ENCODE measurements at places on chromosomes 7 and 10. TPM values are rescaled to one million over a fixed set of nuclear protein-coding genes. Genes with fewer than 3 reads are reported as not detected.

- no peaks in the 10 kb centered on the region for H3K4me1 ChIP-seq
- H3K36me3 ChIP-seq: no peaks in the 10 kb centered on the region
- H3K27me3 ChIP-seq: no peaks in the 10 kb centered on the region
- H3K27ac ChIP-seq: no peak overlapping the region
- no peak for DNase-seq
These were observed 91.2 kb upstream of the AHR start for GRCh38 chr7:17207220-17207619.

GRCh38 chr10:76543655-76544054 is 1094.0 kb downstream of the KCNMA1 start:
- no peaks in the 10 kb centered on the region for H3K36me3 ChIP-seq
- H3K27ac ChIP-seq: no peak overlapping the region
- H3K4me1 ChIP-seq: no peaks in the 10 kb centered on the region
- no peak overlapping the region for H3K4me3 ChIP-seq

DNA sequence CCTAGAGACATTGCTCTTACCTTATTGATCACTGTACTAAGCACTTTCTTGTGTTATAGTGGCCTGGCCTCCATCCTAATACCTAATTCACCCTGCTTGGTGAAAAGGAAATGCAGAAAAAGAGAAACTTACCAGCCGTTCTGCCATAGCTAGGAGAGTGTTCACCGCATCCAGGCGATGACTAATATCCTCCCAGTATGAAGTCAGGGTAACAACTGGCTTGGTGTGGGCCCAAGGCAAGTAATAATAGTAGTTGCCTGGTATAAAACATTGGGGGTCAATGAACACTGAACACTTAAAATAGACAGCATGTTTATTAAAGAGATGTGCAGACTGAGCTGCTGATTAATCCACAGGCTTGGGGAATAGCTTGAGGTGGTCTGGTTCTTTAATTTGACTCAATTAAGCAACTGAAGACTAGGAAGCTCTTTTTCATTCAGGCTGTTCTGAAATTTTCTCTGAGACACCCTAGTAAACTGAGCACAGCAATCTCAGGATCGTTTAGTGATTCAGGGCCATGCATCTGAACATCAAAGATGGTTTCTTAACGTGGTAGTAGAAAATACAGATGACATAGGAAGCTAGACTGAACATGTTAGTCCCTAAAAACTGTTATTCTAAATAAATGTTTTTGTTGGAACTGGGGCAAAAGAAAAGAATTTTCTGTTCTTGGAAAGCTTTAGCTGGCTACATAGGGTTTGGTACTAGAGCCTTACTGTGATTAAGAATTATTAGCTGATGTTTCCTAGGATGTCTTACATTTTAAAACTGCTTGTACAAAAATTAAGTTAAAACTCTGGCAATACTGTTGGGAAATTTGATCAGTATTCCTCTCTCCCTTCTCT is 102.2 kb downstream of the MYOF start:
- H3K36me3 ChIP-seq: no peaks in the 10 kb centered on the region
- H3K4me1 ChIP-seq: no peaks in the 10 kb centered on the region
- H3K4me3 ChIP-seq: no peak overlapping the region
- no peak for DNase-seq

DNA sequence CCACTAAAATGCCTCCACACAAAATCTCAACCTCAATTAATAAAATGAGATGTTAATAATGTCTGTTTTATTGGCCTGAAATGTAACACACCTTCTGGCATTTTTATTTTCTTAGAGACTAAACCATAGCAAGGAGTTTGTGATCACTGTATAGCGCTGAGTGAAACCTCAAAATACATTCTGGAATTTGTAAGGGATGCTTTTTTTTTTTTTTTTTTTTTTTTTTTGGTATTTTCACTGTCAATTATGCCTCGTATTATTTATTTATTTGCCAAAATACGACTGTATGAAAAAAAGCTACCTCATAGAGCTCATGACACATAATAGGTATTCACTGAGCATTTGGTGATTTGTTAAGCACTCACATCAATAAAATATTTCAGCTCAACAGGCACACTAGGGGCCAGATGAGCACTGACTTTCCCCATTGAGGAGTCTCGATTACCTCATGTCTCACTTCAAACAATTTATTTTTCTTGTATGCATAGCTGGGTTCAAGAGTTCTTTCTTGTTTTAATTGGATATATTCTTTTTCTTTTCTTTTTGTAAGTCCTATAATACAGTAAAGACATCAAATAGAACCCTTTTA is 36.5 kb downstream of the SEMA3C start:
- no peak for DNase-seq
- no peak overlapping the region for H3K27ac ChIP-seq
- no peaks in the 10 kb centered on the region for H3K36me3 ChIP-seq
- no peaks in the 10 kb centered on the region for H3K4me1 ChIP-seq

DNA sequence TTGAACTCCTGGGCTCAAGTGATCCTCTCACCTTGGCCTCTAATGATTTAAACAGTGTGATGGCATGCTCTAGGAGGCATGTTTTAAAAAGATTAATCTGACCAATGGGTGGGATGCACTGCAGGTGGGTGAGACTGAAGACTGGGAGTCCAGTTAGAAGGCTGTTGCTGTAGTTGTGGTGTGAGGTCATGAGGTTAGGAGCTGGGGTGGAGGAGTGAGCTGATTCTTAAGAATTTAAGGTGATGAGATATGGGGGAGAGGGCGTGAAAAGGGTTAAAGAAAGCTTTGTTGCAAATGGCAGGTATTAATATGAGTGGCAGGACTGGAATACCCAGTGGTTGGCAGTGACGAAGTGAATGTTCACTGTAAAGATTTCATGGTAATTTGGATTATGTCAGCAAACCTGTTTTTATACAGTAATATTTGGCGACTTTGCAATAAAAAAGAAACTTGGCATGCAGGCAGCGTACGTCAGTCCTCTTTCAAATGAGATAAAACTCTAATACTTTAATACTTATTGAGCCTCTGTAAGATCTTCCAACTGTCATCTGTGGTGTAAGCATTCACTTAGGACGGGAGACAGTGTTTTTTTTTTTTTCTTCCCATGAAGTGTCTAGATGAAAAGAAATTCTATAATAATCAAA is 72.8 kb upstream of the MTPN start:
- H3K4me3 ChIP-seq: no peak overlapping the region
- no peak overlapping the region for H3K27ac ChIP-seq
- DNase-seq: no peak
- H3K36me3 ChIP-seq: no peaks in the 10 kb centered on the region
- peaks cover 4% of the 10 kb centered on the region for H3K4me1 ChIP-seq

DNA sequence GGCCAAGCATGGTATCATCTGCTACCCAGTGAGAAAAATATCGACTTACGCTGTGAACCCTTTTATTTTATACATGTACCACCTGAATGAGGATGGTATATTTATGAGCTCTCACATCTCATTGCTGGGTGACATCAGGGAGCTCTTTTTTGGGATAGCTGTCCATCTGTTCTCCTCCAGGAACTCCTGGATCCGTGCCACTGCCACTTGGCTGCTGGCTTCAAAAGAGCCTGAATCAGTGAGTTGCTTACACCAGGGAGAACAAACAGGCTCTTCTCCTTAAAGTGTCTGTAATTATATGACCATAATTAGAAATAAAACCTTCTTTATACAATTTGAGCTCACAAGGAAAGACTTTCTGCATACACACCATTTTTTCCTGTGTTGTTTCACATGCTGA is 106.2 kb downstream of the KAT6B start:
- H3K27me3 ChIP-seq: peaks cover 2% of the 10 kb centered on the region
- no peak for DNase-seq
- H3K4me1 ChIP-seq: no peaks in the 10 kb centered on the region

DNA sequence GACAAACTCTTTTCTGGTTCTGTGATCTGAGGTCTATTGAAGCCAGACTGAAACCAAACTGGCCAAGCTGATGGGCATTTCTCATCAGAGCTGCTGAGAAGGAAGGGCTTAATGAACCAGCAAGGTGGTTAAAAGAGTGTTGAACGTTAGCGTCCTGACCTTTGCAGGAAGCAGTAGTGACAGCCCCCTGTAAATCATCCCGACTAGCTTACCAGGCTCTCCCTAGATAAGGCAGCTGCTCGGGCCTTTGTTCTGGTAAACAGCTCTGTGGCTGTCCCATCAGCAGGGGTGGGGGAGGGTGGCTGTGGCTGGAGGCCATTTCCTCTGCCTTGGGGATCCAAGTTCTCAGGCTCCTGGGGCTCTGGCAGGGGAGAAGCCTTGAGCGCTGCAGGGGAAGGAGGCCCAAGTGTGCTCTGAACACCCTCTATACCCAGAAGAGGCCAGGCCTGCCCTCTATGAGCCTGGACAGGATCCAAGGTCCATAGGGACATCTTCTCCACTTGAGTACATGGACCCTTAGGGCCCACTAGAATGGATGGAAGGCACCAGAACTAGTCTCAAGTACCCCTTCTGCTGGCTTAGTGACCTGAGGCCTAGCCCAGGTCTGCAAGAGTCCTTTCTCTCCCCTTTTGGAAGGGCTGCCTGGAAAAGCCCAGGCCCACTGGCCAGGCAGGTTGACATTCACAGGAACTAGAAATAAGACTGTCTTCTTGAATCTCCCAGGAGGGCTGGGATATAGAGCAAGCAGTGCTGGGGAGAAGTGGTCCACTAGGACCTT is 134.6 kb downstream of the ARHGAP22 start:
- H3K36me3 ChIP-seq: peaks cover 34% of the 10 kb centered on the region
- H3K4me1 ChIP-seq: peaks cover 69% of the 10 kb centered on the region
- peak; percentile 73 for DNase-seq
- H3K4me3 ChIP-seq: no peak overlapping the region

- H3K4me3 ChIP-seq: no peak overlapping the region
- H3K4me1 ChIP-seq: no peaks in the 10 kb centered on the region
- no peak for DNase-seq
- H3K27me3 ChIP-seq: peaks cover 5% of the 10 kb centered on the region
- H3K36me3 ChIP-seq: no peaks in the 10 kb centered on the region
These were observed 23.0 kb downstream of the MPP7 start for GRCh38 chr10:28279878-28280277.

DNA sequence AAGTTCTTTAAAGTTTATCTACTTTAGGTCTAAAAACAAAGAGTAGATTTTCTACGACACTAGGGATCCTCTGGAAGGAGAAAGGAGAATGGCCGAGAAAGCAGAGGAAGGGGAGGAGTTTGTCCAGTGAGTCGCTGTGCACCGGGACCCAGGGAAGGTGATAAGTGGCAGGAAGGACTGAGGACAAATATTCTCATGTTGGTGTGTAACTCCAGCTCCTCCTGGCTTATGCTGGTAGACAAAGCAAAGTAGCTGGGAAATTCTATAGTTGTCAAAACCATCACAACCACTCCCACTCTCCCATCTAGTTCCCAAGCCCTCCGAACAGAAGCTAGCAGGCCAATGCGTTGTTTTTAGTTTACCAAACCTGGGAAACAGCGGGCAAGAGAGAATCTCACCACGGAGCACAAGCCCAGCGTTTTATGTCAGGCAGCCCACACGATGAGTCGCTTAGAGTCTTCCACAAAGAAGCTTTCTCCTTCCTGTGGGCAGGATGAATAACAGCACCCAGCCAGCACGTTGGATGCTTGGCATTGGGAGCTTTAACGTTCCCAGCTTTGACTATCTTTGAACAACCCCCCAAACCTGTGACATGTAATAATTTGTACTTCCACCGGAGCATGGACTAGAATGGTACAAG is 32.9 kb upstream of the JCAD start:
- H3K27ac ChIP-seq: no peak overlapping the region
- H3K36me3 ChIP-seq: no peaks in the 10 kb centered on the region
- DNase-seq: no peak
- H3K4me3 ChIP-seq: no peak overlapping the region

DNA sequence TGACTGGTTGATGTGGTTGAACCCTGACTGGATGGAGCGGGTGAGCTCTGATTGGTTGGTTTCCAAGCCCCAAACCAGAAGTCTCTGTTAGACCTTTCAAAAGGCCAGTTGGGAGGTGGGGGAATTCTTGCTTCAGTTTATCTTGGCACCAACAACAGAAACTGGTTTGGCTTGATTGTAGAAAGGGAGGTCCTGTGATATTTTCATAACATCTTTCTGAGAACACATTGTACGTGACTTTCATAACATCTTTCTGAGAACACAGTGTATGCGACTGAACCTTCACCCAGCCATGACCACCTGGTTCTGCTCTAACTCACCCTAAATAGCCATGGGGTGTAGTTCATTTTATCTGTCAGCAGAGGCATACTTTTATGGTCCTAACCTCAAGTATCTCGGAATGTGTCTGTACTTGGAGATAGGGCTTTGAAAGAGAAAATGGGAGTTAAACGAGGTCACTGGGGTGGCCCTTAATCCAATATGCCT is 88.3 kb downstream of the GALNT17 start:
- H3K4me1 ChIP-seq: no peaks in the 10 kb centered on the region

- no peaks in the 10 kb centered on the region for H3K4me1 ChIP-seq
- H3K36me3 ChIP-seq: no peaks in the 10 kb centered on the region
These were observed 128.7 kb downstream of the ETV1 start for GRCh38 chr7:13860734-13861133.

- H3K27me3 ChIP-seq: no peaks in the 10 kb centered on the region
- DNase-seq: no peak
- no peak overlapping the region for H3K27ac ChIP-seq
- no peaks in the 10 kb centered on the region for H3K36me3 ChIP-seq
- H3K4me3 ChIP-seq: no peak overlapping the region
- H3K4me1 ChIP-seq: no peaks in the 10 kb centered on the region
These were observed 606.3 kb upstream of the FZD8 start for GRCh38 chr10:36248304-36248981.

DNA sequence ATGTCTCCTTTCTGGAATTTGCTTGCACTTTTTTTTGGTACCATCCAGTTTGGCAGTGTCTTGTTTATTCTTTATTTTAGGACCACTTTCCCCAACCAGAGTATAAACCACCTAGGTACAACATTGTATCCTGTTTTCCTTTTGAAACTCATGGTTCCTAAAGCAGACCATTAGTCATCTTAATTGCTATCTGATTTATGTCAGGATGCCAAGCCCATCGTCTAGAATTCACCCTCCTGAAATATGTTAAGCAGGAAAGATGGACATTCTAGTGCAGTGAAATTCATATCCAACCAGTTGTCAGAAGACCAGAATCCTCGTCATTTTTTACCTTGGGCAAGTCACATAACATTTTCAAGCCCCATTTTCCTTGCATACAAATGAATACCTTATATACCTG is 223.6 kb upstream of the KMT2E start:
- peaks cover 5% of the 10 kb centered on the region for H3K27me3 ChIP-seq
- H3K4me3 ChIP-seq: no peak overlapping the region
- no peaks in the 10 kb centered on the region for H3K4me1 ChIP-seq
- DNase-seq: no peak
- no peaks in the 10 kb centered on the region for H3K36me3 ChIP-seq
- H3K27ac ChIP-seq: no peak overlapping the region

The RHBDD2 gene
- total RNA-seq: 33.6 TPM

The PPRC1 gene
- total RNA-seq: 43.1 TPM

The MRC1 gene
- 0.18 TPM for total RNA-seq

The OR2A42 gene
- not detected for total RNA-seq

The PON3 gene
- total RNA-seq: not detected

The LRRN3 gene
- total RNA-seq: 0.35 TPM

The RINT1 gene
- total RNA-seq: 52.1 TPM

All from K562 (cell line).